ENCODE measurements at places on chromosomes 13 and 19.

DNA sequence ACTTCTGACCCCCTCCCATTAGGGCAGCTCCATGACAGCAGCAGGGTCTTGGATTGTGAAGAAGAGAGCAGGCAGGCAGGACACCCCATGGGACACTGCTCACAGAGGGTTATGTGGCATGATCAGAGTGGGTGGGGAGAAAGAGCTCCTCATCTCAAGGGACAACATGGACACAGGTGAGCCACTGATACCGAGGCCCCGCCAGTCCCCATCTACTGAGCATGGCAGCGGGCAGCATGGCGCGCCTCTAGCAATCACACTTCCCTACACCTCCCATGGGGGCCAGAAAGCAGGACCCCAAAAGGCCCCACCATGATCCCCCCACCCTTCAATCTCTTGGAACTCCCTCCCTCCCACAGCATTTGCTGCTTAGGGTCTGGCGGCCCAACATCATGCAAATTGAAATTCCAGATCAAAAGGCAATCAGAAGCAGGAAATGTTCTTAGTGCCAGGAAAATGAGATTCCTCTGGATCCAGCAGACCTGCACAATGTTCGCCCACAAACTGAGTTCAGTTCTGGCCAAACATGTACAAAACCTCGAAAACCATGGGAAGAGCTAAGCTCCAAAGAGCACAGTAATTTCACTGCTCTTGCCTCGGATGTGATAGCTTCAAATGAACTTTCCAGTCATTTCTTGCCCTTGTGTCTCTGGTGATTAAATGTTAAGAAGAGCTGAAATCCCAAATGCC, 14.8 kb downstream of the DOCK9 start:
- DNase-seq: no peak

DNA sequence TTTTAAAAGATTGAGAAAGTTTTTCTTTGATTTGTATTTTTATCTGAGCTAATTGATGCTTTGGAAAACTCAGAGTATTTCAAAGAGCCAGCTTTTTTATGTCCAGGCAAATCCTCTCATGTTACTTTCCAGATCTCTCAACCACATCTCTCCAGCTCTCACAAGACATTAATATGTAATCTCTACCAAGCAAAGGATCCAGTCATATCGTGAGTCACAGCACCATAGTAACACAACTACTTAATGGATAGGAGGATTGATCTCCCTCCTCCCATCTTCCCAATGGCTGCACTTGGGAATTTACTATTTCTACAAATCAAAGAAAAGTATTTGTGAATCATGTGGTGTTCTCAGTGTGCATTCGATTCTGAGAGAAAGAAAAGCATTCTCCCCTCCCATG, 63.3 kb downstream of the POU4F1 start:
- DNase-seq: no peak

GRCh38 chr19:35357867-35358573, at the start of gene FFAR3:
Gene FFAR3, plus strand, starts transcription at chr19:35358460. Its CDS starts 431 bp downstream, at chr19:35358891.
- no peak for DNase-seq

DNA sequence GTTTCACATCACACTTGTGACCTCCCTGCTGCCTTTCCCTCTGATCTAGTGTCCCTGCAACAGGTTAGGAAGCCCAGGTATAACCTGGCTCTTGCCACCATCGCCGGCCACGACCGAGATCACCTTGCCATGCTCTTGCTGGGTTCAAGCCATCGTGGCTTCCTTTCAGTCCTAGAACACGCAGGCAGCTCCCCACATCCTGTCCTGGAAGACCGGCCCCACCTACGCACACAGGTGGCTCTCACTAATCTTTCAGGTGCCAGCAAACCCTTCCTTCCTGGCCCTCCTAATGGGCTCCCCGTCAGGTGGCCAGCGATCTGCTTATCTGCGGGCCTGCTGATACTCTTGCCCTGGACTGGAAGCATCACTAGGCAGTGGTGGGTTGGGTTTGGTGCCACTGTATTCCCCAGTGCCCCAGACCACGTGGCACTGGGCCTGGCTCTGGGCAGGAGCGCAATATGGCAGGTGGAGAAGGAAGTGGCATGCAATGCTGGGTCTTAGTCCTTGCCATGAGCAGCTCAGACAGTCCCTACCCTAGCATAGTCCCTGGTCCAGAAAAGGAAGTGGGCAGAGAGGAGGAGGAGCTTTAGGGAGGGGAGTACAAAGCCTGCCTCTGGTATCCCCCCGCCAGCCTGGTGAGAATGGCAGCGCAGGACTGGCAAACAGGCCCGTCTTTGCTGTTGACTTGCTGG, 11.8 kb downstream of the PPP1R37 start:
- DNase-seq: no peak

- no peak for DNase-seq
Measured at GRCh38 chr13:30796132-30796572, 60.8 kb downstream of the ALOX5AP start.

Data from endothelial cell (in vitro differentiated cells).